Right ventricle myocardium superior (tissue), 1 donor: ENCODE measurements at places on chromosomes 4 and X.

DNA sequence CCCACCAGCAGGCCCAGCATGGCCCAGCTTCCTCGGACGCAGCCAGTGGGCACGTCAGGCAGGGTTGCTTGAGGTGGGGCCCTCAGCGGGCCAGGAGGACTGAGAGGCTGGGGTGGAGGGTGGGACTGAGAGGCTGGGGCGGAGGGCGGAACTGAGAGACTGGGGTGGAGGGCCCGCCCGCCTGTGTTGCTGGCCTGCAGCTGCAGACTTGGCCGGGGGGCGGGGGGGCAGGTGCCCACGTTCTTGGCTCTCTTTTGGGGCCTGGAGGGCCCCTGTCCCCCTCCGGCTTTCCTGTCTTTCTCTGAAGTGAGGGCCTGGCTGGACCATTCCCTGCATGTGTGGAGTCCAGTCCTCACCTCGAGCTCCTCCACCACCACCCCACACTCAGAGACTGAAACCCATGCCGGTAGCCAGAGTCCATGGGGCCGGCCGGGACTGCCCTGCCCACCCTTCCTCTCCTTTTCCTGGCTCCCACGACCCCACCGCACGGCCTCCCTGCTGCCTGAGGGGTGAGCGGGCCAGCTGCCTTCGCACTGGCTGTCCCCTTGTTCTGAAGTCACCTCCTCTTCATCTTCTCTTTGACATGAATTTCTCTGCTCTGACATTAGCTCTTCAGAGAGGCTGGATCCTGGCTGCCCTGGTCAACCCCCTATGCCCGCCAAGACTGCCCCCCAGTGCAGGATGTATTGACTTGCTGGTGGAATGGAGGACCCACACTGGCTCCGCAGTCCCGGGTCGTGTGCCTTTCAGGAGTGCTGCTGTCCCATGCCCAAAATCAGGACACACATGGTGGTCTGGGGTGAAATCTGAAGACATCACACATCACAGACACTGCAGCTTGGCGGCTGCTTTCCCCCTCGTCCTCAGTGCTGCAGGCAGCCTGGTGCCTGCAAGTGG lies 10.1 kb upstream of the NKX1-1 start:
- peak; percentile 30 for DNase-seq

GRCh38 chr4:147968641-147969040 lies 236.8 kb downstream of the ARHGAP10 start:
- DNase-seq, result no peak

GRCh38 chr4:90007494-90008167 lies 113.0 kb downstream of the MMRN1 start:
- no peak for DNase-seq

DNA sequence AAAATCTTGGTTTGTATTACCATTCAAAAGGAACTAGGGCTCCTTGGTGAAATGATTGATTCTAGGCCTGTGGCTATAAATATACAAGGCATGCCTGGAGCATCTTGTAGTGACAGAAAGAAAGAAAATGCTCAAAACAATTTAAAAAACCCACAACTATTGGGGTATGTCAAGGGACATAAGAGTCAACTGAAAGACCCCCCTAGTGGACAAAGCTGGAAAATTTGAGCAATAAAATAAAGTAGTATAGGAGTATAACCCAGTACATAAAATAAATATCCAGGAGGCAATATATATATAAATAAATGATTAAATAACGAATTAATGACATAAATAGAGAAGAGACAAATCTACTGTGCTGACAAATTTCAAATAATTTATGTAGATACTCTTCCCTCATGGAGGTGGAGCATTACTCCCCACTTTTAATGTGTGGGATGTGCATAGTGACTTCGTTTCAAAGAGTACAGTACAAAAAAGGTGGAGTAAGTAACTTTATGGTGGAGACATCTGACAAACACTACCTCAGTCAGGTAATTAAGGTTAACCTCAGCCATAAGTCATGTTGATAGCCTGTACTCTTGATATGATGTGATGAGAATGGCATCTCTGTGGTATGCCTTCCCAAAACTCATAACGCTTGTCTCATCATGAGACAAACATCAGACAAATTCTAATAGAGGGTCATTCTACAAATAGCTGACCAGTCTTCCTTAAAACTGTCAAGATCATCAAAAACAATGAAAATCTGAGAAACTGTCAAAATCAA lies 185.0 kb upstream of the GLRA2 start:
- no peak for DNase-seq

DNA sequence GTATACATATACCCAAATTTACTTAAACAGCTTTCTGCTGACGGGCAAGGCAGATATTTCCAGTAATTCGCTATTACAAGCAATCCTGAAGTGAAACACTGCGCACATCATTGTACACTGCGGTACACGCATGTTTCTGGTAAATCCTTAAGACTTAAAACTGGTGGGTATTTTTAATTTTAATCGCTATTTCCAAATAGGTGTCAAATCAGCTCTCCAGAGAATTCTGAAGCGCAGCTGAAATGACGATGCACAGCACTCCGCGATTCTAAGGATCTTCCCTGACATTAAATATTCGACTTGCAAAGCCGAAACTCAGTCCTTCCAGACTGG lies 361 bp downstream of the TMEM128 start:
- DNase-seq, result no peak

DNA sequence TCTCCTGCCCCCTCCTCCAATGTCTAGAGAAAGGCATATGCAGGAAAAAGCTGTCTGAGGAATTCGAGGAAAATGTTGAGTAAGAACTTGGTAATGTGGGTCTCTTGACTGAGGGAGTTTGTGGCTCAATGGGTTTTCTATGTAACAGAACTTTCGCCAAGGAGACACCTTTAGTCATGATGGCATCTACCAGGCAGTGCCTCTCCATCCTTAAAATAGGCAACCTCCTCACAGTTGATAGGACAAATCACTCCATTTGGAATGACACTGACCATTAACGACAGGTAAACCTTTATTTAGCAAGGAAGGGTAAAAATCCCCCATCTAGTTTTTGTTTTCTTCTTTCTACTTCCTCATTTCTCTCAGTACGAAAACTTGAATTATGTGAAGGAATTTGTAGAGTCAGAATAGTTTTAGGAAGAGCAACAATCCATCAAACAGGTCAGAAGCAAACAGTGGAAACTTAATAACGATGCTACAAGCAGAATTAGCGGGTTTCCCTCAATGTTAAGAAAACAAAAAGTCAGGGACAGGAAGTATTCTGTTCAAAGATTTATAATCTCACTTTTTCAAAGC lies 2.7 kb downstream of the GSX2 start:
- DNase-seq, result no peak

GRCh38 chrX:70960730-70961129 lies 29.8 kb upstream of the SLC7A3 start:
- DNase-seq, result no peak

DNA sequence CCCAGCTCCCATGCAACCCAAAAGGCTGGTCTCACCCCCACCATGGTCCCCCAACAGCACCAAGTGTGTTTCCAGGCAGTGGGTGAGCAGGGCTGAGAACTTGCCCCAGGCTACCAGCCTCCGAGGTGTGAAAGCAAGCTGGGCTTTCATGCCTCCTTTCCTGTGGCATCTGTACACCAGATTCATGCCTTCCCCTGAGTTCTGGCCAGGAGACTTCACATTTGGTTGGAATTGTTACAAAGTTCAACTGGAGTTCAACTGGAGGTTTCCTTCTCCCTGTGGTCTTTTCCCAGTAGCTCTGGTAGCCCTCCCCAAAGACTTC lies 77.6 kb upstream of the RAB40AL start:
- DNase-seq, result no peak

DNA sequence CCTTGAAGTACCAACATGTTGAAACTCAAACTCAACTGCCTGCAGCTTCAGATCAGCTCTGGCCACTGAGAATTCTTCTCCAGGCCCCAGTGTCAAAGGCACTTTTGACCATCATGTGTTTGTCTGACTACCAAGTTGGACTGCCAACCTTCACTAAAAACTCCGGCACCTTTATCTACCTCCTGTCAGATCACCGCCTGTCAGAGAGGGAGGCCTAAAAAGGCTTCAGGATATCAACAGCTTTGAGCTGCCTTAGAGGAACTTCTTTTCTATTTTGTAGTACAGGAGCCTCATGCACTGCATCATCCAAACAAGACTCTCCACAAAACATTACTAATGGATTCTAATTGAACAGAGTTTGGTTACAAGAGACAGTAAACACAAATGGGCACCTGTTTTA lies 2.8 kb downstream of the ACSL1 start:
- no peak for DNase-seq

DNA sequence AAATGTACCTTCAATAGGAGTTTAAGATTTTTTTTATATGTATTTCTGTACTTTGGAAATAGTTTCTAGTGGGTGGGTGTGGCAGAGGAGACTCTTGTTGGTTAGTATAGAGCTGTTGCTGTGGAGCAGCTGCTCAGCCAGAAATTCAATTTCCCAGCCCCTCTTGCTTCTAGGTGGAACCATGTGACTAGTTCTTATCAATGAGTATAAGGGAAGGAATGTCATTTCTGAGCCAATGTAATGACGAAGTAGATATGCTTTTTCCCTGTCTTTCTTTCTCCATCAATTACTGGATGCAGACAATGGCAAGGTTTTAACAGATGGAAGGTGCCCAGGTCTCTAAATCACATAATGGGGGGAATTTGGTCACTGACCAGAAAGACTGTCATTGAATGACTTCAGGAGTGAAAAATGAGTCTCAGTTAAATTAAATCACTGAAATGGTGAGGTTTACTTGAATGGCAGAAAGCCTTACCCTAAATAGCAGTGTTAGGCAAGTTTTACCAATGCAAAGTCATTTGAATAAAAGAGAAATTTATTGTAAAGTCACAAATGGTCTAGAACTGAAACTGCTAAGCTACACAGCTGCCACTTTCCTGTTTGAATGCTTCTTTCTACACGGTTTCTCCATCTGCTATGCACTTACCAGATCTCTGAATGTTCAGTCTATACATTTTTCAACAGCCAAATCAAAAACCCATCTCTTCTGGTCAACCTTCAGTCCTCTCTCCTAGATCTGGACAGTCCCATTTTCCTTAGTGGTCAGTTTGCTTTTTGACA lies 795.4 kb upstream of the MAGEB2 start:
- no peak for DNase-seq

GRCh38 chr4:152063621-152064240 lies 302.9 kb upstream of the GATB start:
- DNase-seq, result no peak

GRCh38 chr4:138035781-138036258 lies 206.3 kb downstream of the SLC7A11 start:
- no peak for DNase-seq

GRCh38 chr4:181807771-181808170 lies 435.4 kb upstream of the TENM3 start:
- no peak for DNase-seq

DNA sequence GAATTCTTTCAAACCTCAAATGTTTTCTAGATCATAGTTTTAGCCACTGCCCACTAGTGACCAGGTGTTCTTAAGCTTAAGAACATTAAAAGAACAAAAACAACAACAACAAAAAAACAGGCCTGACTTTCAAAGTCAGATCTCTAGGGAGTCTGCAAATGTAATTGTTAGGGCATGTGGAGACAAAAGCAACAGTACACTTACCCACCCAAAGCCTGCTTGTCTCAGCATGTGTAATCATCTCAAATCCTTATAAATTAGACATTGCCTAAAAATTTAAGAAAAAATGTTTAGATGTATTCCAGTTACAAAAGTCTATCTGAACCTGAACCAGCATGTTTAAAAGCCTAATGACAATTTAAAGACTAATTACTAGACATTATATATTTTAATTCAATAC lies 79.9 kb downstream of the SLC7A11 start:
- no peak for DNase-seq

DNA sequence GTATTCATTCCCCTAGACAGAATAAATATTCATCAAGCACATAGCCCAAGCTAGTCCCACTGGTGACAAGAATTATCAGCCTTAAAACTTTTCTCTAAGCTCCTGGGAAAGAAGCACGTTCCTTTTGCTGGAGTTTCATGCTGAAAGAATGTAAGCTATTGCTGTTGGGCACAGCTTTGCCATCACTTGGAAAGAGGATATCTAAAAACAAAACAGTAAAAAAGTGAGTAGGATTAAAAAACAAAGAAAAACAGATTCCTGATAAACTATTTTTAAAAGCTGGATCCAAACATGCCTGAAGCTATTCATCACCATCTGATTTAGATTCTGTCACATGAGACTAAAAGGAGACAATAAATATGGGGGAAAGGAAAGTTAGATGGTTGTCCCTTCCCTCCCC lies 176.8 kb downstream of the SCFD2 start:
- no peak for DNase-seq

- DNase-seq, result no peak
These were observed 1093.4 kb upstream of the SLIT2 start for GRCh38 chr4:19158107-19158809.

GRCh38 chrX:107646735-107647134 lies 18.4 kb downstream of the PRPS1 start:
- no peak for DNase-seq

DNA sequence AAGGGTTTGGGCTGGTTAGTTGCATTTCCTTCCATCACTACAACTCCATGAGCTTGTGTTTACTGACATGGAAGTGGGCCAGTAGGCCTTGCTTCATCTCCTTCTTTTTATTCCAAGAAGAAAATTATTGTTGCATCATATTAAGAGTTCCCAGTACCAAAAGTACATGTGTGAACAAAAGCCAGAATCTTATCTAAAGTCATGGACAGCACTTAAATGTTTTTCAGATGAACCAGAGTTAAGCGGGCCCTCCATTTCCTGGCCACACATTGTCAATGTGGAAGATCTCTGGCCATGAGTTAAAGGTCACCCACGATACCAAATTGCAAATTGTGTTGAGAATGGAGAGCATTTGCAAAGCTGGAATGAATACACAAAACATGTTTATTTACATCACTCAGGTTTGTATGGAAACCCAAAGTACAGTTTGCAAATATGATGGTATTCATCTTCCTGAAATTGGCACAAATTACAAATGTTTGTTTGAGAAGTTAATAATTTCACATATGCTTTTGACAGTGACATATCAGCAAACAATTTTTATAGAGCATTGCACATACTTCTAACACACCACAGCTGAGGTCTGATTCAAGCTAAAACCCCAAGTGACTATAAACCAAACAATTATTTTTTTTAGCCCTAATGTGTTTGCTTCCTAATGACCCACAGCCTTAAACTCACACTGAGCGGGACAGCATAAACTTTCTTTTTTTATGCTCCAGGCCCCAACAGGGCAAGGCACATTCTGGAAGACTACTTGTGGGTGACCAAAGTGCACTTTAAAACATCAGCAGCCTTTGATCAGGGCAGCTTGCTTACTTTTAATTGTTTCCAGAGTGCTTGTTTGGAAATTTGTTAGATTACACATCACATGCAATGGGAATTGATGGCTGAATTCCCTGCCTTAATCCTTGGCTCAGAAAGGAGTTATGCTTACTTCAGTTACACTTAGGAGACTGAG lies 502.9 kb upstream of the SLIT2 start:
- no peak for DNase-seq

DNA sequence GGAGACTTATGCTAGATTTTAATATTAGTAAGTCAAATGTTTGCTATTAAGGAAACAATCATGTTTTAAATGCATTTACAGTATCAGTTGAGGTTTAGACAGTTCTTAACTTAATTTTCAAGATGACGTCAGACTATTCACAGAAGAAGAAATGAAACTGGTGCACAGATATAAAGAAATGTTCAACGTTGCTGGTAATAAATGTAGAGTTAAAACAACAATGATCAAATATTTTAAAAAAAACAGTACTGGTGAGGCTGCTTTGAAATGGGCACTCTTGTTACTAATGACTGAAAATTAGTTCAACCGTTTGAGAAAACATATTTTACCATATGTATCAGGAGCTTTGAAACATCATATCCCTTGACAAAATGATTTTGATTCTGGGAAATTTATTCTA lies 44.2 kb downstream of the ABHD18 start:
- DNase-seq, result no peak

- no peak for DNase-seq
These were observed 147.6 kb upstream of the DIPK2B start for GRCh38 chrX:45348296-45348695.
